ENCODE measurements at places on chromosomes 5 and 9.

DNA sequence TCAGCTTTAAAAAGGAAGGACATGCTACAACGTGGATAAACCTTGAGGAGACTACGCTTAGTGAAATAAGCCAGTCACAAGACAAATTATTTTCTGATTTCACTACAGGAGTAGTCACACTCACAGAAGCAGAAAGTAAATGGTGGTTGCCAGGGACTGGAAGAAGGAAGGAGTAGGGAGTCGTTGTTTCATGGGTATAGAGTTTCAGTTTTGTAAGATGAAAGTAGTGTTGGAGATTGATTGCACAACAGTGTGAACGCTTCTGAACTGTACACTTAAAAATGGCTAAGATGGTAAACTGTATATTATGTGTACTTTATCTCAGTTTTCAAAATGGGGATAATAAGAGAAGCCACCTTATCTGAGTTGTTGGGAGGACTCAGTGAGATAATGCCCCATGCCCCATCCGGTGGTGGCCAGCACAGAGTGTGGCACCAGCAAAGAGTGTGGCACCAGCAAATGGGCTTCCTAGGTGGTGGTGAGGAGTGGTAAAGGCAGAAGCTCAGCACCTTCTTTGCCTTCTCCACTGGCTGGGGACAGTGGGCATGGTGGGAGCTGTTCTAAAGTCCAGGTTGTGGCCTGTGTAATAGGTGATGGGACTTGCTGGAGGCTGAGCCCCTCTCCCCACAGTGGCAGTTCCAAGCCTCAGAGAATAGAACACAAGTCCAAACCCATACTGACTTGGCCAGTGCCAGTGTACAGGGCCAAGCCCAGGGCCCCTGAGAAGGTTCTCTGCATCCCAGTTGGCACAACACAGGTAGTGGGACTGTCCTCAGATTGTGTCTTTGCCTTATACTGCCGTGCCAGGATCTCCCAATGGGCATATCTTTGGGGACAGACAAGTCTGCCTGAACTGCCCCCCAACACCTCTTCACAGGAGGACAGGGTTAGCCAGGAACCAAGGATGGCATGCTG lies 4.4 kb downstream of the SLC22A4 start:
- DNase-seq = no peak

- no peak for DNase-seq
These were observed 9.0 kb upstream of the SUSD3 start for GRCh38 chr9:93049491-93049890.

DNA sequence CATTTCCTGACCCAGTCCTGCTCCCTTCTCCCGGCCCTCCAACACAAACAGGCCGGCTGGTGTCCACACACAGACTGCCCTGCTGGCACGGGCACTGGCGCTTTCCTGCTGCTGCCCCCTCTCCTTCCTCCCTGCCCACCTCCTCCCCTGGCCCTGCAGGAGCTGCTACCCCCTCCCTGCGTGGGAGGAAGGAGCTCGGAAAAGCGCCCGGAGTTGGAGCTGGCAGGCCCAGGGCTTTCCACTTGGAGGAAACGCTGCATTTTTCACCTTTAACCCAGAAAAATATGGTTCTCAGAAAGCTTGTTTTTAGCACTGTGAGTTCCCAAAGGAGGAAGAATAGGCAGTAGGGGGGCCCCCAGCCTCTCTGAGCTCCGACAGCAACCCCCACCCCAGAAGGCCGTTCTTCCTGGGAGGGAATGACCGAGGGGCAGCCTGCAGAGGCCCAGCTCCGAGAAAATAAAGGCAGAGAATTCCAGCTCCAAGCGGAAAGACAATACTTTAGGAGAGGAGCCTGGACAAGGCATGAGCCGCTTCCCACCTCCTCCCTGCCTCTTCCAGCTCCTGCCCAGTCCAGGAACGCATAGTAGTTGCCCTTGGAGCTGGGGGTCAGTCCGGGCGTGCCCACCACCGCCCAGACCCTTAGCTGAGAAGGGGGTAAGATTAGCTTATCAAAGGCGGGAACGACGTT lies 88.9 kb downstream of the LIFR start:
- no peak for DNase-seq

DNA sequence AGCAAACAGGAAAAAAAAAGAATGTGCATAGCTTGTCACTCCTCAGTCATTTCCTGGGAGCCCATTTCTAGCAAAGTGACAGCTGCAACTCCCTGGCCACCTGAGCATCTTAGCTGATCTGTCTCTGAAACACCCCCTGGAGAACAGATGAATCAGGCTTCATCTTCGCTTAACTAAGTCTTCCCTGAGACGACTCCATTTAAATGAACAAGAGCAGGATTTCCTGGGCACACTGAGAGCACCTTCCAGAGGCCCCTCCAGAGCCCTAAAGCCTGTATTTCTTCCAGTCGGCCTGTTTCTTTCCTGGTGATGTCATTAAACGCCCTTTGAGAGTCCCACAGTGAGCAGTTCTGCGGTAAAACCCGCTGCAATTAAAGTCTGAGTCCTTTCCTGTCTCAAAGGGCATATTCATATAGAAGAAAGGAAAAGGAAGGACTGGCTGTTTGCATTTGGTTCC lies 13.9 kb downstream of the TGFBI start:
- DNase-seq = no peak

DNA sequence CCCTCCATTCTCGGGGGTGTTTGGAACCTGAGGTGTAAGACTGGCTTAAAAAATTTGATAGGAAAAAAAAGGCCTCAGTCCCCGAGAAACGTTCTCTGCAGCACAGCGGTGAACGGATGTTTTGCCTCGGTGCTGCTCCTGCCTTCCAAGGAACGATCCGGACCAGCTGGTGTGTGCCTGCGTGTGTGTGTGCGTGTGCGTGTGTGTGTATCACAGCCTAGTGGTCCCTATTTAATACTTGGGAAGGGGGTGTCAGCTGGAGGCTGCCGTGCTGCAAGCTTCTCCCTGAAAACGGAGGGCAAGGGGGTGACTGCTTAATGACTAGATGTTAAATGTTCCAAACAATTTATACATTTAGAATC lies 76.9 kb downstream of the LHX2 start:
- DNase-seq = no peak

DNA sequence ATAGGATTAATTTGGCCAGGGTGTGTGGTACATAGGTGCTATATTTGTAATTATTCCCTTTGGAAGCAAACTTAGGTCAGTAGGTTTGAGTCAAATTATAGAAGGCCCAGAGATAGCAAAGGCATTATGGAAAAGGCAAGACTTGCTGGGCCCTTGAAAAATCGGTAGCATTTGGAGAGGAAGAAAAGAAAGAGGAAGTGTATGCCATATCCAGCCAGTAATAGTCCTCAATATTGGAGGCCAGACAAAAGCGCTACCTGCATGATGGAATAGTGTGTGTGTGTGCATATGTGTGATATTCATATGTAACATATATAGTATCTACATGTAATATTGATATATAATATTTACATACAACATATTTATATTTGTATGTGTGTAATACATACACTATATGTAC lies 146.1 kb downstream of the GHR start:
- no peak for DNase-seq

DNA sequence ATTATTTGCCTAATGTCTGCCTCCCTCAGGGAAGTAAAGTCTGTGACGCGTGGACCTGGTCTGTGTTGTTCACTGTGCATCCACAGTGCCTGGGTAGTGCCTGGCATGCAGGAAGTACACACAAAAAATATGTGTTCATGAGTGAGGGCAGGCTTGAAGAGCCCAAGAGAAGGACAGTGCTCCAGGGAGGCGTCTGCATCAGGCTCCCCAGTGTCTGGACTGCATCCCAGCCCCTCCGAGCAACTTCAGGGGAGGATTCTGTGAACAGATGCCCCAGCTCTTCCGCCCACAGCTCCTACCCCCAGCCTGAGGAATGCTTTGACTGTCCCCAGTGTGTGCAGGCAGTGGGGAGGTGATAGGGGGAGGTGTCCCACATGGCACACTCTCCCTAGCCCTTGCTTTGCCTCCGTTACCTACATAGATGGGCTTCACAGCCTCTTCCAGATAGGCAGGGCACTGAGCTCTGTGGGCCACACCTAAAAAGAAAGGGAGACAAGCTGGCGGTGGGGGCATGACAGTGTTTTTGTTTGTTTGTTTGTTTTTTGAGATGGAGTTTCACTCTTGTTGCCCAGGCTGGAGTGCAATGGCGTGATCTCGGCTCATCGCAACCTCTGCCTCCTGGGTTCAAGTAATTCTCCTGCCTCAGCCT lies 25.4 kb downstream of the IRF1 start:
- DNase-seq = no peak

DNA sequence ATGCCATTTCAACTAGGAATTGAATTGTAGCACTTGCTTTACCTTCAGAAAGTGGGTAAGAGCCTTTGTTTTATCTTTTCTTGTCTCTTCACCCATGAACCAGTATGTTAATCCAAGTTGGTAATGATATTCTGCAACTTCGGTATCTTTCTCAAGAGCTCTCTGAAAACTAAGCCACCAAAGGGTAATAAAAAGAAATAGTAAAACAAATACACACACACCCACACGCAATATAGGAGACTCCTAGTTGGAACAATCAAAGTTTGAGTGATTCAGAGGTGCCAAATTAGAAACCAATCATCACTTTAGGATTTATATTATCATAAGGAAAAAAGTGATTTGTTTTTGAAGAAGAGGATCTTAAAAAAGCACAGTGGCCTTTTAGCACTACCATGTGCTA lies 30.4 kb downstream of the SKIC3 start:
- DNase-seq = no peak

DNA sequence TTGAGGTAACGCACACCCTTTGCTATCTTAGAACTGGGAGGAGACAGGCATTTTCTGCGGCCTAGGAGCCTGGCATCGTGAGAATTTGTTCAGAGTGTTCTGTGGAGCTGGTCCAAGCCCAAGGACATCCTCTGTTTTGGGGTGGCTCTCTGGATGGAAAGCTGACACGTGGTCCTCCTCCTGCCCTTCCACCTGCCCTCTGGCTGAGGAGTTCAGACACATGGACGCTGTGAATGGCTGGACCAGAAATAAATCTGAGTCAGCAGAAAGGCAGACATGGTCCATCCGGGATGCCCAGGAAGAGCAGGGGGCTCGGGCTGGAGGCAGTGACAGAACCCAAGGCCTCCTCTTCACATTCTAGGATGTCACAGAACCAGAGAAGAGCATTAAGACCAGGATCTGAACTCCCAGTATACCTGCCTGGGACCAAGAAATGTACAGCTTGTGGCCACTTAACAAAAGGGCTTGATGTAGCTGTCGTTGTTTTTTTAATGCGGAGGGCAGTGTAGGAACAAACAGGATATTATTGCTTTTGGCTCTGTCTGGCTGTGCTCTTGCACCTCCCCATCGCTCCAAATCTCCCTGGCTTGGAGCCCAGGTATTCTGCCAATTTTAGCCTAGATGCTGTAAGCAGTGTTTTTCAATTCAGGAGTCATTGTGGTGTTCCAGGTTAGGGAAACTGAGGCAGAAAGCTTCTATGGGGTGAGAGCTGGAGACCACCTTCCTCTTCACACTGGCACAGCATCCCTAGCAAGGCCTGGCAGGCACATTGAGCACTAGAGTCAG lies 2.4 kb downstream of the CKMT2 start:
- no peak for DNase-seq

DNA sequence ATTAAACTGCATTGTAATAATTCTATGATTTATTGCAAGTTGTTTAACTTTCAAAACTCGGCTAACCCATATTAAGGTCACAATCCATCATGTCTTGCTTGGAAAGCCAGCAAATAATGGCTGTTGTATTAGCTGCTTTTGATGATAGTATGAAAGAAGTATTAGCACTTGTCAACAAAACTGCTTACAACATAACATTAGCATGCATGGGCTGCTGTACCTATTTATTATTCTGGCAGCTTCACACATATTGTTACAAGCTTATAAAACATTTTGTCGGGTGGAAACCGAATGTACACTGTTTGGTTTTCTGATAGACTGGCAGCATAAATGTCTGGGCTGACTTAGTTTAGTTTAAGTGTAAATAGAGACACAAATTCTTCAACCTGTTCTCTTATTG lies 378.3 kb downstream of the KIAA0825 start:
- no peak for DNase-seq

DNA sequence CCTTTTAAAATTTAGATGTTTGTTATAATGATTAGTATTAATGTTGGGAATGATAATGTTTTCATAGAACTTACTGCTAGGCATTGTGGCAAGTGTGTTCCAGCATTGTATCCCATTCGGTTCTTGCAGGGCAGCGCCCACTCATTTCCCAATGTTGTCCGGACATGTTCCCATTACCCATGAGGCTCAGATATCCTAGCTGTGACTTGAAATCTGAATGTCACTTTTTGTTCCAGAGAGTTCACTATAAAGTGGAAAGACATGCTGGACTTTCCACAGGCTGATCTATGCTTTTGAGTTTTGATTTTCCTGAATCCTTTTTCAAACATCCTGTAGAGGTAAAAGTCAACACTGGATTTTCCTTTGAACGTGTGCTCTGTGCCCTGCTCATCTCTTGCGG lies 329.1 kb downstream of the MARCHF11 start:
- DNase-seq = no peak

DNA sequence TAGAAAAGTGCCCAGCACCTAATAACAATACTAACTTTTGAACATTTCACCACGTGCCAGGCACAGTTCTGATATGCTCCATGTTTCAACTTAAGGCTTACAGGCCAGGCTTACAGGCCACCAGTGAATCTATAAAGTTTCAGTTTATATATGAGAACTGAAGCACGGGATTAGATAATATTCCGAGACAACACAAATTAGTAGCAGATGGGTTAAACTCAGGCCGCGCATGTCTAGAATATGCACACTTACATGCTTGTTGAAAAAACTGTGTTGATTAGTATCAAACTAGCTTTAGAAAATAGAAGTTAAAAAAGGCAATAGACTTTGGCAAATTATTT lies 587.9 kb downstream of the MTRR start:
- no peak for DNase-seq

GRCh38 chr9:106890608-106891007 lies 27.6 kb downstream of the ZNF462 start:
- DNase-seq = no peak

GRCh38 chr5:56760723-56761122 lies 54.6 kb upstream of the MAP3K1 start:
- DNase-seq = no peak

DNA sequence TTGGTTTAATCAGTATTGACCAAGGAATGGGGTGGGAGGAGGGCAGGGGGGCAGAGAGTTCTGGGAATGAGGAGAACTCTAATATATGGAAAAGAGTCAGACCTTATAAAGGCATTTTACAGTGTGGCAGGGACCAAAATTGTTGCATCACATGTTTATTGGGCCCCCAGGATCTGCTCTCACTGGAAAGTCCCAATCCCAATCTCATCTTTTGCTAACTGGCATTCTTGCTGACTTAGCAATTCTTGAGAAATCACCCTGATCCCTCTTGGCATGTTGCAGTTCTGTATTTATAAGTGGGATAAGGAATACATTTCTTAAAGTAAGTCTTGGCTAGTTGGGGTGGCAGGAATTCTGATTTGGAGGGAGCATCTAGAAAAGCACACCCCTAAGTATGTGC lies 104.4 kb upstream of the CXCL14 start:
- no peak for DNase-seq

Data from cortex of kidney (tissue), 1 donor.